ENCODE measurements at places on chromosomes 5 and 9.

DNA sequence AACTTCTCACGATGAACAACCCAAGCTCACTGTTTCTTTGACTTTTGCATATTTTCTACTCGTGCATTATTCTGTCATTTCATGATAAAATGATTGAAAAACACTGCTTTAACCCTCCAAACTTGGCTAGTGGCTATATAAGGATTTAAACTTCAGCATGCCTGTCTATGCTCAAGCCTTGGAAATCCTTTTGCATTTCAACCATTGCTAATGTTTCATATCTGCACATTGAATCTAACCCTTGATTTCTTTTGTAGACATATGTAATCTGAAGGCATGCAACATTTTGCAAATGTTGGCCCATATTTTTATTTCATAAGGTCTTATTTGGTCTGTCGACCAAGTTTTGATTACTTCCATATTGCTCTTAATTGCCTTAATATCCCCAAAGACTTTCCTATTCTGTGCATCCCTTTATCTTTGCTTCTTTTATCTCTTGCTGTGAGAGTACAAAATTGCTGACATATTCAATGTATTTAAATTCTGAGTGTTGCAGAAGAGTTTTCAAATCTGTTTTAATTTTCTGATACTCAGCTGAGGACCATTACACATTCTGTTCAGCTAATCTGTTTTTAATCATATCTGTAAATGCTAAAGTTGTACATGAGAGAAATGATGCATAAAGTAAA, 403.7 kb upstream of the ZNF608 start:
- DNase-seq: no peak

DNA sequence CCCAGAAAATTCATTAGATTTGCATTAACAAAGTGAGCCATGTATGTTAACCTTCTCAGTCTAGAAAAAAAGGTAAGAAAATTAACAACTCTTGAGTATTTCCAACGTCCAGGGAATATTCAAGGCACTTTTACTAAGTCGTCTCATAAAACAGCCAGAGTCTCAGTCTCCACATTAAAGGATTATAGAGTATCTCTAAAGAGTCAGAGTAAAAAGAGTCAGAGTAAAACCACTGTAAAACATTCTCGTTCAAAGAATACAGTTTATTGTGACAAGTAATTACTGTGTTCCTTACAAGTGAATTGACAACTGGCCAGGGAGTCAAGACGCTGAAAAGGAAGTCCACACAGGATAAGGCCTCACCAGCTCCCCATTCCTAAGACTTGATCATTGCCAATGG, 97.2 kb upstream of the ISL1 start:
- no peak for DNase-seq

- no peak for DNase-seq
These were observed 7.7 kb downstream of the ICE1 start for GRCh38 chr5:5430136-5430535.

- DNase-seq: no peak
These were observed 70.1 kb upstream of the PANK3 start for GRCh38 chr5:168649306-168649705.

- no peak for DNase-seq
These were observed 142.0 kb downstream of the AOPEP start for GRCh38 chr9:94868464-94868863.

GRCh38 chr5:120326651-120327050, 137.4 kb upstream of the PRR16 start:
- no peak for DNase-seq

GRCh38 chr5:57696825-57697570, 214.4 kb upstream of the ACTBL2 start:
- peak; percentile 37 for DNase-seq

DNA sequence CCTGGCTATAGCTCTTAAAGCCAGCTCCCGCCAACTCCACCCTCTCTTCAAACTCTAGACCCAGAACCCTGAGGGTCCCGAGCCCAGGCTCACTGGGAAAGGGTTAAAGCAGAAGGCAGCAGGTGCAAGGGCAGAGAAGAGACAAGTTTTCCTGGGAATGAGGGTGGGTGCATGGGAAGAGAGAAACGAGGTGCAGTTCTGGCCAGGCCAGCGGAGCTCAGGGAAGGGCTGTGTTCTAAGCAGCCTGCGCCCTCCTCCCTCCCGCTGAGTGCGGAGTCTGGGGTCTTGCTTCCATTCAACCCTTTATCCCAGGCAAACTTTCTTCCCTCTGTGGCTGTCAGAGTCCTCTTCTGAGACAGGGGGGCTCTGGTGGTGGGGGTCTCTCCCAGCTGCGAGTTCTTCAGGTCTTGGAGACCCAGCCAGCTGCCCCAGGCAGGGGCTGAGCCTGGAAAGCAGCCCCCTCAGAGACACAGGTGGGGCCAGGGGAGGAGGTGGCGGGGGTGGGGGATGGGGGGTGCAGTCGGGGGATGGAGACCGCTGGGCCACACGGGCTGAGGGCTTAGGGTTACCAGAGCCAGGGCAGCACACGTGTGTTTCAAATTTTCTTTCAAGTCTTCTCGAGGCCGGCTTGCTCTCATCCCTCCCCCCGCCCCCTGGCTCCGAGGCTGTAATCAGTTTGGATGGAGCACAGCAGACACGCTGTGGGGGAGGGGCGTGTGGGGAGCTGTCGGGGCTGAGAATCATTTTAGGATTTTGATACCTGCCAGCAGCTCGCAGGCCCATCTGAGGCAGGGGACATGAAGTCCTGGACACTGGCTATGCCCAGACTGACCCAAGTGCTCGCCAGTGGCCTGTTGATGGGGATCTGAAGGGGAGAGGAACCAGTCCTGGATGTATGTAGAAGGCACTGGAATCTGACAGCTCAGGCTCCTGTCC, 169.6 kb upstream of the SMIM23 start:
- no peak for DNase-seq

DNA sequence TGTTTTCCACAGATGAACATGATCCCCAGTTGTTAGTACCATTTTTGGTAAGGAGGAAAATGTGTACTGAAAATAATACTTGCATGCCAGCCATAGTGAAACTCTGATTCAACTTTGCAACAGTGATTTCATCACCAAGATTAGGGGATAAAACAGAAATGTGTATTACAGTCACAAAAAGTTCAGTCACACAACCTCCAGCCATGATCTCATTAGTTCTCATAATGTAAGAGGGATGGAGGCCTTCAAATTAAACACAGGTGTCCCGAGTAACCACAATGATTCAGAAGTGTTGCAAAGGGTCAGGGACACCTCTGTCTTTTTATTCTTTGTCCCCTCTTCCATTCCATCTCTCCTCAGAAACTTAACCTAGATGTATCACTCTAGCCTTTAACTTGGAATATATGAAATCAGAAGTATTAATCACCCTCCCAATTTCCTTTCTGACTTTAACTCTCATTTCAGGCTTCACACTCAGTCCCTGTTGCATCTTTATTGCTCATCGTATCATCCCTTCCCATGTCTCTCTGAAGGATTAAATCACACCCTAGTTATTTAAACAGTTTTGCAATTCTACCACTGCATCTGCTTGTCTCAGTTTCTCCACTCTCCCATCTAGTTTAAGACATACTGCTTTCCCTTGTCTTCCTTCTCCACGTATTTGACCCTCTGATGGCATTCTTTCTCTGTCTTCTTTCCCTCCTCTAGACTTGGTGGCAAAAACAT, 291.2 kb downstream of the ADAMTS6 start:
- no peak for DNase-seq

- DNase-seq: no peak
These were observed 449 bp upstream of the ADCY2 start for GRCh38 chr5:7395432-7395946.

DNA sequence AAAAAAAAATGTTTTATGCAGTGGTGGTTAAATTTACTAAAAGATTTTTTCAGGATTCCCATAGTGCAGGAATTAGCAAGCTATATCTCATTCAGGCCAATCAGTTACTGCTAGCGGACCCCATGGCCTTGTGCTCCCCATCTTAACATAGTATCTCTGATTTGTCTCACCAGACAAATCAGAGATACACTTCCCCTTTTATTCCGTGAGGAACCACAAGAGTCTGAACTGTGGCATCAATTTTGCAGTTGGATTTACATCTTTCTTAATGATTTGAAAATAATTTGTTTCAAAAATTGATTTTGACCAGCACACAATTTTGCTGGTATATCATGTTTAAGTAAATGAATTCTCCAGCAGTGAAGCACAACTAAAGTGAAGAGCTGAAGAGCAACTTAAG, 17.9 kb downstream of the ITGA1 start:
- no peak for DNase-seq

- no peak for DNase-seq
These were observed 86.8 kb upstream of the OSMR start for GRCh38 chr5:38758774-38759600.

GRCh38 chr5:135318924-135319323, 80.1 kb downstream of the MACROH2A1 start:
- DNase-seq: no peak

GRCh38 chr9:116900007-116900367, 212.9 kb downstream of the TRIM32 start:
- no peak for DNase-seq

DNA sequence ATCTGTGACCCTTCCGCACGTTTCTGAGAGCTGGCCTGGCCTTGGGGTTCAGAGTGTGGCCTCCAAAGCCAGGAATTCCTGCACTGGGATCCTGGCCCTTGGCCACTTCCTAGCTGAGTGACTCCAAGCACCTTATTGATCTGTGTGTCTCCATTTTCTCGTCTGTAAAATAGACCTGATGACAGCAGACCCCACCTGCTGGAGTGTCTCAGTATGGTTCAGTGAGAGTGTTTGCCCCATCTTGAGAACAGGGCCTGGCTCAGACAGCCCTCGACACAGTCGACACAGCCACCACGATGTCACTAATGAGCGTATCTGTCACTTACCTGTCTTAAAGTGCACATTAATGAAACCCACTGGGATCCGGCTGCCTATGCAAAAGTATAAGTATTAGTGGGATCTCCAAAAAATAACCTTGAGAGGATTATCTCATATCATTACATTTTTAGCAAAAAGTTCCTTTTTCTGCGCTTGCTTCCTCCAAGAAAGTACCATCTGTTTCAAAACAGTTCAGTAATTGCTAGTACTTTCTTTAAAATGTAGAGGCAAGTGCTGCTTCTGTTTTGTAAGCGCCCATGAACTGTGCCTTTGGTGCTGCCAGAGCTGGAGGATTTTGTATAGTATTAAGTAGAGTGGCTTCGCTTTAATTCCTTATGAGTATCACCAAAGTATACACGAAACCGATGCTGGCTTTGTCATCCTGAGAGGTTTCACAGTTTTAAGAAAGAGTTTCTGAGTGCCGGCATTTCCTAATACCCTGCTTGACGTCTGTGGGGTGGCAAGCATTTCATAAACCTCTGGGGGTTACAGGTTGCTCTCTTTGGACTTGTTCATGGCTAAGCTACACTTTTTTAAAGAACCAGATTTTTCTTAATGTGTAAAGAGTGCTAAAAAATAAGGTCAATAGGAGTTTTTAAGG, 31.7 kb downstream of the UBE2QL1 start:
- no peak for DNase-seq

DNA sequence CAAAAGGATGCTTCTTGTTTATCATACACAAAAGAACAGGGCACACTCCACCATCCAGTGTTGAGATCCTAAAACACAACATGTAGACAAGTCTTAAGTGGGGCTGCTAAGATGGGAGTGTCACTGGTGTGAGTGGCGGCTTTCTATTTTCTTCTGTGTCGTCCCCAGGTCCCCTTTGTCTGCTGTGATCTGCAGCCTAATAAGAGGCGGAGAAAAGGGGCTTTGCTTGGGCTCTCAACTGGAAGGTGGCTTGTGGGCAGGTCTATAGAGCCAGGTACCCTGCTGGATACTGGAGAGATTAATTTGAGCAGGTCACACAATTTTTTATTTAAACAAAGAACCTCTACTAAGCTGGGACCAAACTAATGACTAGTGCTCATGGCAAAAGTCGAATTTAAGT, 126.1 kb upstream of the SAP30L start:
- DNase-seq: no peak

GRCh38 chr9:92638621-92639101, 31.3 kb downstream of the IPPK start:
- no peak for DNase-seq

DNA sequence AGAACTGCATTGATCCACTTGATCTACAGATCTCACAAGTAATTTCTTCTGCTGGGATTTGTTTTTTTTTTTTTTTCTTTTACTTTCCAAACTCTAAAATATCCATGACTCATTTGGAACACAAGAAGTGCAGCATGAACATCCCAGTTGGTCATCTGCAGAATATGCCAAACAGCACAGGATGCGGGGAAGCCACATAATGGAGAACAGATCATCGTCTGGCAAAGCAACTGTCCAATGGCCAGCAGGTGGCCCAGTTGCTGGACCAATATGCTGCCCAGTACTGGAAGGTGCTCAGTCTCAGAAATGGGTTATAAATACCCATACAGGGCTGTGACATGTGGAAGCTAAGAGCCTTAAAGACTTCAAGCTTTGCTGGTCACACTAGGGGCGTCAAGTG, 221.3 kb upstream of the TAS2R1 start:
- no peak for DNase-seq

DNA sequence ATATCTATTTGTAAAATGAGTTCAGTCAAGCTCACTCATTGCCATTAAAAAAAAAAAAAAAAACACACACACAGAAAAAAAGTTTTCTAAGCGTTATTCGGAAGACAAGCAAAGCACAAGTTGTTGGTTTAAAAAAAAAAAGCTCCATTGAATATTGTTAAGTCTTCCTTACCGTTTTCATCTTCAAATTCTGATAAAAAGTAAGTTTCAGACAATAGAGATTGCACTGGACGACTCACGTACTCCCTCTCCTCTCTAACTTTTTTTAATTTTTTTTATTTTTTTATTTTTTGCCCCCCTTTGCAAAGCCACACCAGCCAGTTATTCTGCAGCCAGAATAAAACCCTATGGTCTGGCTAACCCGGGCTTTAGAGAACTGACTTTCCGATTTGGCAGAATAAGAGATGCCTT, 544 bp downstream of the ADAMTS6 start:
- DNase-seq: peak; percentile 38

- DNase-seq: no peak
These were observed 202.2 kb upstream of the VLDLR start for GRCh38 chr9:2419347-2419746.

- DNase-seq: no peak
These were observed 293.1 kb upstream of the CDH6 start for GRCh38 chr5:30900367-30900766.

DNA sequence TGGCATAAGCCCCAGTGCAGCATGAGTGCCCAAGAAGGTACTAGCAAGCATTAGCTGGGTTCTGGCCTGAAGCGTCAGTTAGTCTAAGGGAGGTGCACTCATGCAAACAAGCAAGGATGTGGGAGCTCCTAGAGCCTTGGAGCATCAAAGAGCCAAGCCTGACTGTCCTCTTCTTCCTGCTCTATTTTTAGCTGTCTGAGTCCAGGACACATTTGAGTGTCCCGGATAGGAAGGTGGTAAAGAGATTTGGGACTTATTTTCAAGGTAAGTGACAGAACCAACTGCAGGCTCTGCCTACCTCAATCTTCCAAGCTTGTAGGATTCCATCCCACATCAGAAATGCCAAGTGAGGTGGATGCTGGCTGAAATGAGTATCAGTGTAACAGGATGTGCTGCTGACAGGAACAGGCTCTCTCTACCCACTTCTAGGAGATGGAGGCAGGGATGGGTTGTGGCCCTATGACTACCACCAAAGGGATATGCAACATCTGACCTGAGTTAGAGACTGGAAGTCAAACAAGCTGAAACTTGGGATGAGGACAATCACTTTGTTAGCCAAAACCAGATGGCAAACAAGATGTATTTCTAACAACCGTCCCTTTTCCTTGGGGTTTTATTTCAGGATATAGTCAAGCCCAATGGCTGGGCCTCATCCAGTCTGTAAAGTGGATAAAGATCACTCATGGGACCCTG, 15.1 kb downstream of the MACROH2A1 start:
- DNase-seq: no peak
